A549 treated with ZK216348 at 1 μM for 4 hours (cell line): ENCODE measurements at places on chromosomes 13 and 19. TPM values are rescaled to one million over a fixed set of nuclear protein-coding genes. Genes with fewer than 3 reads are reported as not detected.

ZNF296 gene
- 5.5 to 12.5 TPM (median 11.8 TPM) in 5 replicates for total RNA-seq

CNFN gene
- total RNA-seq = 35.4 to 51.0 TPM (median 43.8 TPM) in 5 replicates

ZGLP1 gene
- total RNA-seq = 1.1 to 2.5 TPM (median 2.3 TPM) in 5 replicates

LILRB2 gene
- 0.05 to 0.14 TPM (median 0.05 TPM) in 3 of 5 replicates, not detected in the others for total RNA-seq

AMER2 gene
- total RNA-seq = not detected in 5 replicates

PSG3 gene
- 0.12 to 0.20 TPM (median 0.13 TPM) in 3 of 5 replicates, not detected in the others for total RNA-seq

FPR1 gene
- 0.08 to 0.14 TPM (median 0.08 TPM) in 3 of 5 replicates, not detected in the others for total RNA-seq

LONP1 gene
- 40.9 to 63.7 TPM (median 63.2 TPM) in 5 replicates for total RNA-seq

ZNF560 gene
- total RNA-seq = not detected in 5 replicates

ALOX5AP gene
- total RNA-seq = 4.7 to 9.0 TPM (median 7.1 TPM) in 5 replicates

COX7A1 gene
- total RNA-seq = not detected in 5 replicates

NCAN gene
- 0.02 TPM in 1 of 5 replicates, not detected in the others for total RNA-seq

ZNF534 gene
- not detected in 5 replicates for total RNA-seq

LILRA1 gene
- total RNA-seq = not detected in 5 replicates

LENG9 gene
- 3.0 to 8.6 TPM (median 7.8 TPM) in 5 replicates for total RNA-seq

ZNF358 gene
- total RNA-seq = 10.7 to 21.1 TPM (median 17.4 TPM) in 5 replicates

NALCN gene
- 2.3 to 4.4 TPM (median 4.2 TPM) in 5 replicates for total RNA-seq

KRTDAP gene
- not detected in 5 replicates for total RNA-seq
